Fibroblast of upper back skin (primary cell): ENCODE measurements at places on chromosomes 6 and 20.

DNA sequence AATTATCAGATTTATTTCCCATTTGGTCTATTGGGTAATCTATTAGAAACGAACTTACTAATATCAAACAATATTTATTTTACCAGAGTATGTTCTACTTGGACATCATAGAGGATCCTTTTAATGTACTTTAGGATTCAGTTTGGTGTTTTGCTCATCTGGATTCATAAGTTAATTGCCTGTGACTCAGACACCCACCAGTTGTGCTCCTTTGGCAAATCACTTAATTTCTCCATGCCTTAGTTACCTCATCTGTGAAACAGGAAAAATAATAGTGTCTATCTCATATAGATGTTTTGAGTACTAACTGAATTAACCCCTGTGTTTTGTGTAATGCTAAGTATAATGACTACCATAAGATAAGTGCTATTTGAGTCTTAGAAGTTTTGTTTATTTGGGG is 292.1 kb downstream of the LAMA2 start:
- DNase-seq, result no peak

GRCh38 chr6:133693565-133693964 is 195.3 kb upstream of the TCF21 start:
- no peak for DNase-seq

- peak; percentile 83 for DNase-seq
Measured at GRCh38 chr20:7924692-7925091, 15.6 kb downstream of the HAO1 start.

DNA sequence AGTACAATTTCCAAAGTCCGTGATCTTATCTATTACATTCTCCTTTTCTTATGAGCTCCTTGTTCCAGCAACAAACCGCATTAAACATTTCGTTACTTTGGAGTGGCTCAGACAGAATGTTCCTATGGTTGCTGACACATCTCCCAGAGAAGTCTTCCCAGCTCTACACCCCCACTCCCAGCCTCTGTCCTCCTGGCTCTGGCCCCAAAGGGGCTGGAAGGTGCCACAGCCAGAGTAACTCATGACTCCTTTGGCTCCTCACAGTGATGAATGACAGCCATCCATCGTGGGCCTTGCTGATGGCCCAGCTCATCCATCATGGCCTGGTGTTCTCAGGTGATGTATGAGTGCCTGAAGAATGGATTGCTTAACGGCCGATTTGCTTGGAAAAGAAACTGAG is 203.0 kb downstream of the DHX35 start:
- no peak for DNase-seq

GRCh38 chr6:132122176-132122575 is 171.0 kb upstream of the CCN2 start:
- DNase-seq, result no peak

- no peak for DNase-seq
Measured at GRCh38 chr20:44886266-44886651, 754 bp downstream of the YWHAB start.

DNA sequence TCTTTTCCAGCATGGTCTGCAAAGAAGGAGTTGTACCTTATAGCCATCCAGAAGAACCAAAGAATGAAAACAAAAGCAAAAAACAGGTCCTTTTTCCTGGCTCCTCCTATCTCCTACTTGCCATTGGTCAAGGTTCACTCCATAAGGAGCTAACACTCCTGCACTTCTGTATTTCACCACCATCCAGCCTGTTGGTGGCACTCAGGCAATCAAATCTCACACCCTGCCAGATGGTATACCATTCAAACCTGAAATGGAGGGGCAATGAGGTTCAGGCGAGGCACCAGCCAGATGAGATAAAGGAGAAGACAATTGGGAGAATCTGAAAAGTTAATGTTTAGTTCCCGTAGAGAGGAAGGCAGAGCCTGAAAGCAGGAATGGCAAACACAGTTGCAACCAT is 203.8 kb downstream of the ALDH8A1 start:
- no peak for DNase-seq

DNA sequence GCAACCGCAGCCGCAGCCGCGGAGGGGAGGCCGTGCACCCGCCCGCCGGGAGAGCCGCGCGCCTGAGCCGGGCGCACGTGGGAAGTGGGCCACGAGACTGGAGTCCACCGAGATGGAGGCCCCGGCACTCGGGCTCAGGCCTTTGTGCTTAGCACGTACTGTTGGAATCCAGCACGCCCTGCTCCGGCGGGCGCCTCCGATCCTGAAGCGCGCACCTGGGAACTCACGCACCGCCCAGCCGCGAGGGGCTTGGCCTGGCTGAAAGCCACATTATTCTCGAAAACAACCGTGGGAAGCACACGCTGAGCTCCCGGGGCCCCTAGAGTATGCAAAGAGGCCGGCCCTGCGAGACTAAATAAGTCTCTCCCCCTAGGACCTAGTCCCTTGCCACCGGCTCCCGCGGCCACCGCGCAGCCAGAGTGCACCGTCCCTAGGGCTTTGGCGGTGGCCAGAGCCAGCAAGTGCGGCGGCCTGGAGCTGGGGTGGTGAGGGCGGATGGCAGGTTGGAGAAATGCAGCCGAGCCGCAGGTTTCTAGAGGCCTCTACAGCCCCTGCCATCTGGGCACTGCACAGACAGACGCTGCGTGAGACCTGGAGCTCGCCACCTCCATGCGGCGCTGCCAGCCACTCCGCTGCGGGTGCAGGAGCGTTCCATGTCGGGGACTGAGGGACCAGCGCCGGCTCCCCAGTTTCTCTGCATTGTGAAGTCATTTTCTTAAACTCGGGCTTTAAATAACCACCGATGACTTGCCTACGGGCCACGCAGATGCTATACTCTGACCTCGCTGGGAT is 42.0 kb upstream of the LY86 start:
- peak; percentile 10 for DNase-seq

DNA sequence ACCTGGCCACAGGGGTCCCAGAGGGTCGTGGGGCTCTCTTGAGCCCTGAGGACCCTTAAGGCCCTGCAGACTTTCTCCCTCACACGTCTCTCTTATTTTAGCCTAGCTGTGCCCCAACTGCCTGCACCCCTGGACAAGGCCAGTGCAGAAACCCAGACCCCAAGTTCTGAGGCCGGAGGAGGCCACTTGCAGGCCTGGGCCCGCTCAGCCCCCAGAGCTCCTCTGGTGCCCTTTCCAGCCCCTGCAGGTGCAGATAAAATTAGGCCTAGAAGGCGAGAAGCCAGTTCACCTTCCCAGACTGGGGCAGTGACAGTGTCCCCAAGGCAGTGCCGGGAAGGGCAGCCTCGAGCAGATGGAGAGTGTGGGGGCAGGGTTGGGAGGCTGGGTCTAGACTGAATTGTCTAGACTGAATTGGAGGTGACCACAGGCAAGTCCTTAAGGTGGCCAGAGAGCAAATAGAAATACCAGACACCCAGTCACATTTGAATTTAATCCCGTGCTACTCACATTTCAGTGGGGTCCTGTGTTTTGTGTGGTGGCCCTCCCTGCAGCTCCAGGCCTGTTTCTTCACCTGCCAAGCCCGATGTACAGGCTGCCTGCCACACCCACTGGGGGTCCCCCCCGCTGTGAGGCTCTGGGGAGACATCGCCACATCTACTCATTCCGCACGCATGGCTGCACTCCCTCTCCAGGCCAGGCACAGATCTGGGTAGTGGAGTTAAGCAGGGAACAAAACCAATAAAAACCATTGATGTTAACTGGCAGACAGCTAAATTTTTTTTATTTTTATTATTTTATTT is 8.6 kb upstream of the IP6K3 start:
- no peak for DNase-seq

GRCh38 chr20:36975099-36975818 is 23.8 kb upstream of the SAMHD1 start:
- no peak for DNase-seq

DNA sequence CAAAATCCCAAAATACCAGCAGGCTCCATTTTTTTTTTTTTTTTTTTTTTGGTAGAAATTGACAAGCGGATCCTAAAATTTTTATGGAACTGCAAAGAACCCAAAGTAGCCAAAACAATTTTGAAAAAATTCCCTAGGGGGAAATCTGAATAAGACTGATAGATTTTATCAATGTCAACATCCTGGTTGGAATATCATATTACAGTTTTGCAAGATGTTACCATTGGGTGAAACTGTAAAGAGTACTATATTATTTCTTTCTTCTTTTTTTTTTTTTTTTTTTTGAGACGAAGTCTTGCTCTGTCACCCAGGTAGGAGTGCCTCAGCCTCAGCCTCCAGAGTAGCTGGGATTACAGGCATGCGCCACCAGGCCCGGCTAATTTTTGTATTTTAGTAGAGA is 29.4 kb upstream of the BEND3 start:
- DNase-seq, result no peak

DNA sequence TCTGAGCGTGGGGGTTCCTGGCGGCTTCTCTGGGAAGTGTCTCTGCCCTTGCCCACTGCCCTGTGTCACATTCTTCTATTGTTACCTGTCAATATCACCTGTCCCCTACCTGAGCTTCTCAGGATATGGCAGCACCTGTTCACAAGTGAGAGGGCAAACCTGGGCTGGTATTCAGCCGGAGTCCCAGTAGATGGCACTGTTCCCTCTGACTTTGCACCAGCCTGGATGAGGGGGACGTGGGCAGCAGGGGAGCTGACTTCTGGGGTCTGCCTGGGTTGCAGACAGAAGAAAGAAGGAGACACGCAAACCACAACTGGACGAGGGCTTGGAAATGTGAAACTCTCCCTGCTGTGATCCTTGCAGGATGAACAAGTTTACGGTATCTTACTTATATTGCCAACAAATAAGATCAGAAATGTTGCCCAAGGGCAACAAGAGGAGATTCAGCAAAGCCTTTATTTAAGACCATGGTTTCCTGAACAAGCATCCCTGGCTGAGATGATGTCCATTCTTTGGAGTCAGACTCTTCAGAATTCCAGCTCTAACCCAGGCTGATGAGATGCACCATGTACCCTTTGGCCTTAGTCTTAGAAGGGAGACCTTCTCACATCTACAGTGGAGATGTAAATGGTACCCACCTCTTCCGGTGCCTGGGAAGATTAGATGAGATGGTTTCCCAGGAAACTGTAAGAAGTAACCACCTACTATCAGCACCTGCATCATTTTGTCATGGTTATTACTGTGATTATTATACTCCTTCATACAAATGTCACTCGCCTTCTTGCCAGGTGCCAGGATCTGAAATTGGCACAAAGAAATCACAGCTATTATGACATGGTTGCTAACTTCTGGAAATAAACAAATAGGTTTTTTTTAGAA is 400.0 kb upstream of the CDH4 start:
- DNase-seq, result peak; percentile 15

DNA sequence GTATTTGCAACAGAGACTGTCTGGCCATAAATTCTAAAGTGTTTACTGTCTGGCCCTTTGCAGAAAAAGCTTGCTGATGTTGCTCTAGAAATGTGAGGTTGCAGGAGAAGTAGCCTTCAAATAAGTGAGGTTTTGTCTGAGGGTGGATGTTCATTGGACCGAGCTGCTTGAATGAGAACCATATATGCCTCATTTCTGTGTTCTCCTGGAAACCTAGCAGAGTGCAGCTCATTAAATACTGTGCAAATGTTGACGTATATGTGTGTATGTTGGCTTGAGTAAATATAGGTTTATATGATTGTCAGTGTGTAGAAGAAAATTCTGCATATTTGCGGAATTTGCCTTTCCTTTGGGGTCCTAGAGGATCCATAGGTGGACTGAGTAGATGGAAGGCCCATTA is 39.0 kb downstream of the CHMP4B start:
- no peak for DNase-seq

DNA sequence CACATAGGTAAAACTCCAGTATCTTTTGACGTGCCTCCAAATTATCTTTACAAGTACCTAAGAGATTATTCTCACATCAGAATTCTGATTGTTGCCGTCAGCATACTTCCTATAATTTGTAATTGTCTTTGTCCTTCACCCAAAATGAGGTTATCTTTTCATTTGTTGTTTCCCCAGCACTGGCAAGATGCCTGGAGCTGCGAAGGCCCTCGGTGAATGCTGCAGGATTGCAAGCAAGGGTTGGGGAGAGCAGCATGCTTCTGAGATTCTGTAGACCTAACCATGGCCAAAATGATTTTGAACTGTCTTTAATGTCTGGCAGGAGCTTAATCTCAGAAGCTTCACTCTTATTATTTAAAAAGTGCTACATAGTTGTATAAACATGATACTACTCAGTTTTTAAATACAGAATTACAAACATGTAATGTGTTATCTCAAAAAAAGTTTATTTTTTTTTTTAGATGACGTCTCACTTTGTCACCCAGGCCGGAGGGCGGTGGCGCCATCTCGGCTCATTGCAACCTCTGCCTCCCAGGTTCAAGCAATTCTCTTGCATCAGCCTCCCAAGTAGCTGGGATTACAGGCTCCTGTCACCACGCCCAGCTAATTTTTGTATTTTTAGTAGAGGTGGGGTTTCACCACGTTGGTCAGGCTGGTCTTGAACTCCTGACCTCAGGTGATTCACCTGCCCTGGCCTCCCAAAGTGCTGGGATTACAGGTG is 88.7 kb downstream of the ELOVL5 start:
- DNase-seq, result no peak

DNA sequence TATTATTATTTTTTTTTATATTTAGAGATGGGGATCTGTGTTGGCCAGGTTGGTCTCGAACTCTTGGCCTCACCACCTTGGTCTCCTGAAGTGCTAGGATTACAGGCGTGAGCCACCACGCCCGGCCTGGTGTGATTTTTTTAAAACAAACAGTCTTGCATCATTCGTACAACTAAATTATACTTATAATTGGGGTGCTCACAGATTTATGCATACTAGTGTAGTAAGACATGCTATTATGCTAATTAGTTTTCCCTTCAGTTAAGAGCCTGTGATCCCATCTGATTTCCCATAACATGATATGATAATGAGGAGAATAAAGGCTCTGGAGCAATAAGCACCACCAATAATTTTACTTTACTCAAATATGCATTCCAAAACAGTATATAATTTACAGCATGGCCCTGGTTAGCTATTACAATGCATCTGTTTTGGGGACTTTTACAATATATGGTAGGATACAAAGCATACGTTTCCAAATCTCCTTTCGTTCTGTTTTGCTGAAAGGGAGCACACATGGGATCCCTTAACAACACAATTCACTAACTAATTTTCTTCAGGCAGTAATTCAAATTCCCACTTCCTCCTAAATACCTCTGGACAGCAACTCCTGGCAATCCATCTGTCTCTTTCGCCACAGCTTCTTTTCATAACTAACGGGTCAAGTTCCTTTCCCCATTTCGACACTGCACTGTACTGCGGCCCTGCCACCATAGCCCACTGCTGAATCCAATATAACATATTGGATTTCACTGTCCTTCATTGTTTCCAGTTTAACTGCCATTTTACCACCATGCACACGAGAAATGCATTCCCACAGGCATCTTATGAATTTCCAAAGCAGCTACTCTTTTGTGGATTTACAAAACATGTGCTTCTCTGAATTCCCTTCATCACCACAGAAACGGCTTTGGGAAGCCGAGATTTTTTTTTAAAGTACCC is 1.7 kb downstream of the NUDT3 start:
- peak; percentile 76 for DNase-seq

DNA sequence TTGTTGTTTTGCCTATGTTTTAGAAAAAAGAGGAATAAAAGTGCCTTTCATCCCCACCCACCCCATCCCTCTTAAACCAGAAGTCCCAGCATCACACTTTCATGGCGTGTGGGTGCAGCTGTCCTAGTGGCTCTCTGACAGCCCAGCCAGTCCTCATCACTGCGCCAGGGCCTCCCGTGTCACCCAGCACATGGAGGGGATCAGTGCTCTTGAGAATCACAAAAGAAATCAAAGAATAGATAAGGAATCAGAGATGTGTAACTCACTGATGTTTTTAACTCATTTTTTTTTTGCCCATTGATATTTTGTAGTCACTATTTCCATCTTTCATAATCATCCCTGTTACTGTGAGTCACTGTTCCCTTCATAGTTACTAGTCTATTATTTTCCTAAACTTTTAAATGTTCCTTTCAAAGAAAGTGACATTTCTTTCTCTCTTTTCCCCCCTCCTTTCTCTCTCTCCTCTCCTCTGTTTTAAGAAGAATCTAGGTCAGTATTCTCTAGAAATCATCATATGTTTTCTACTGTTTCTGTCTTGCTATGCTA is 78.6 kb downstream of the AIG1 start:
- DNase-seq, result no peak
